ENCODE measurements at places on chromosomes 5 and 9.
A peak's percentile ranks its signal among the peaks of the same experiment; 100 is the strongest.

- DNase-seq = peak; percentile 92
Observed at GRCh38 chr5:72301557-72301956, 18.5 kb downstream of the MRPS27 start.

DNA sequence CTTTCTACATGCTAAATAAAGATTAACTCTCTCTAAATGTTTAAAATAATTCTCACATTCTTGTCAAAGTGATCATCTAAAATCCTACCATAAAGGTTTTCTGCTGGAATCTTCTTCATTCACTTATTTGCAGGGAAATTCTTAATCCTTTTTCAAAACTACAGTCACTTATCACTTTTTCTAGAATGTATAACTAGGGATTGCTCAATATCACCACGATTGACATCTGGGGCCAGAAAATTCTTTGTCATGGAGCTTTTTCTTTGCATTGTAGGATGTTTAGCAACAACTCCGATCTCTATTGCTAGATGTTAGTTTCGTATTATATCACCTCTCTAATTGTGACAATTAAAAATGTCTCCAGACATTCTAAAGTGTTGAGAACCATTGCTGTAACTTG is 344.9 kb upstream of the PIK3R1 start:
- no peak for DNase-seq

DNA sequence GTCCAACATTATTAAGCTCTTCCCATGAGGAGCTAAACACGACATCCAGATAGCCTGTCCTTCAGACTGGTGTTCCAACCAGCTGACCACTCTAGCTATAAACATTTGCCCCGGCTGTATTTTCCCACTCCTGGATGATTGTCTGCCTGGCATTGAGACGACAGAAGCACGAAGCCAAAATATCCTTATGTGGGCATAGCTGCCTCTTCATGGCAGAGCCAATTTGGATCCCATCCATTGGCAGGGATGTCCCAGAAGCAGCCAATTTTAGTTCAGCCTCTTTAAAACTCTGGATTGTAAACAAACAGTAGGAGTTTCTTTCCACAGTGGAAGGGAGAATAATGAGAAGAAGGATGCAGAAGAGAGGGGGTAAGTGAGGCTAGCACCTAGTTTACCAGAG is 507.6 kb downstream of the CETN3 start:
- peak; percentile 92 for DNase-seq

- no peak for DNase-seq
Observed at GRCh38 chr9:91844190-91844589, 105.8 kb downstream of the ROR2 start.

GRCh38 chr5:55624841-55625588 is 87.1 kb downstream of the SLC38A9 start:
- DNase-seq = no peak

DNA sequence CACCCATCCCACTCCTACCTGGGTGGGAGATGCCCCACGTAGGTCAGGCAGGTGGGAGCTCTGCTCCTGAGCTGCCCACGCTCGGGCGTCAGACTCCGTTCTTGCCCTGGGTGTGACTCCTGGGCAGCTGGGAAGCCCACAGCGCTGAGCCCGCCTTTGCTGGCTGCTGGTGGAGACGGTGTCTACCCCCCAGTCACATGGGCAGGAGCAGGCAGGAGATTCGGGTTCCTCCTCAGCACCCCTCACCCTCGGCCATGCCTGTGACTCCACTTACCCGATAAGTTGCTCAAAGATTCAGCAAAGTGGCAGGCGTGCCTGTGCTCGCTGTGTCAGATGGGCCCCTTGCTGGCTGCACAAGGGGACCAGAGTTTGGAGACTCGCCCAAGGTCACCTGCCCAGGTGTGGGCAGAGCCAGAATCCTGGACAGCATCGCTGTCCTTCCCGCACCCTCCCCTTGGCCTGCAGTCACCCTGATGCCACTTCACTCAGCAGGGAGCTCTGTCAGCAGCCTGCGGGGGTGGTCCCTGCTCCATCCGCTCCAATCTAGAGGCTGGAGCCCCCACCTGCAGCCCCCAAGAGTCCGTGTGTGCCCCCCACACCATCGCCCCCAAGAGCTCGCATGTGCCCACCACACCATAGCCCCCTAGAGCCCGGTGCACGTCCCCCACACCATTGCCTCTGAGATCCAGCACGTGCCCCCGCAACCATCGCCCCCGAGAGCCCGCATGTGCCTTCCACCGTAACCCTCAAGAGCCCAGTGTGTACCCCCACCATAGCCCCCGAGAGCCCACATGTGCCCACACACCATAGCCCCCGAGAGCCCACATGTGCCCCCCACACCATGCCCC is 4.2 kb downstream of the LCN1 start:
- no peak for DNase-seq

DNA sequence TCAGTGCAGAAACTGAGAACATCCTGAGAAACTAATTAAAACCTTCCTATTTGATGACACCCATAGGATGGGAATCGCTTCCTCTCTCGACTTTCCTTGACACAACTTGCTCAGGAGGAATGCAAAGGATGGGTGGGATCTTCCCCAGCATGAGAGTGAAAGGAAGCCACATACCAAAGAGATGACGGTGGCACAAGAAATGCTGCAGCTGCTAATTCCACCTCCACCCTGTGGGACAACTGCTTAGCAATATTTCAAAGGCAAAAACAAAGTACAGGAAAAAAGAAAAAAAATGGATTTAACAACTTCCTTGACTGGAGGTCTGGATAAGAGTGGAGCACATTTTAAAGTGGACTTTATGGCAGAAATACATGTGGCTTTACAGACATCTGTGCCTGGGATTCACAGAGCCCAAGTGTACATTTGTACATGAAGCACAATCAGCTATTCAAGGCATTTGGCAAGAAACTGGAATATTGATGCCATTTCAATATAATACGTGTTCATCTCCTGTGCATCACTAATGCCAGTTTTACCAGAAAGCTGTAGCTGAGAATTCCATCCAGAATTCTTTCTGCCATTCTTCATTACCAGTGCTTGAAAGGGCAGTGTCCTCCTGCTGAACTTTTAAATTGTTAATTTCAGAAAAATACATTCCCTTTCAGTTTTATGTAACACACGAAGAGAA is 359.2 kb upstream of the ACTBL2 start:
- DNase-seq = no peak

GRCh38 chr5:173644673-173645436 is 28.4 kb upstream of the BOD1 start:
- no peak for DNase-seq

Measured in NCI-H446 (cell line).